ENCODE measurements at places on chromosomes 2 and 18.

- DNase-seq = no peak
Observed at GRCh38 chr2:198309673-198310280, 505.4 kb downstream of the PLCL1 start.

DNA sequence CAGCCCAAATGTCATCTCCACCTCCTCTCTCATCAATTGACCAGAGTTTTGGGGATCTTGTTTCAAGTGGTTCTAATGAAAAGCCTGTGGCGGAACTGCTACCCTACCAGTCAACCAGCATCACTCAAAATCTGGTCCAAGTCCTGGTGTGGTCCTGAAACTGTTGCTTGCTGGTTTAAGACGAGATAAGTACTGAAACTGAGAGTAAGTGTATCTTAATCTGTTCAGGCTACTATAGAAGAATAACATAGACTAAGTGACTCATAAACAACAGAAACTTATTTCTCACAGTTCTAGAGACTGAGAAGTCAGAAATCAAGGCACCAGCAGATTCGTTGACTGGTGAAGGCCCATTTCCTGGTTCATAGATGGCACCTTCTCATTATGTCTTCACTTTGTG lies 879 bp upstream of the GALNT5 start:
- DNase-seq = no peak

DNA sequence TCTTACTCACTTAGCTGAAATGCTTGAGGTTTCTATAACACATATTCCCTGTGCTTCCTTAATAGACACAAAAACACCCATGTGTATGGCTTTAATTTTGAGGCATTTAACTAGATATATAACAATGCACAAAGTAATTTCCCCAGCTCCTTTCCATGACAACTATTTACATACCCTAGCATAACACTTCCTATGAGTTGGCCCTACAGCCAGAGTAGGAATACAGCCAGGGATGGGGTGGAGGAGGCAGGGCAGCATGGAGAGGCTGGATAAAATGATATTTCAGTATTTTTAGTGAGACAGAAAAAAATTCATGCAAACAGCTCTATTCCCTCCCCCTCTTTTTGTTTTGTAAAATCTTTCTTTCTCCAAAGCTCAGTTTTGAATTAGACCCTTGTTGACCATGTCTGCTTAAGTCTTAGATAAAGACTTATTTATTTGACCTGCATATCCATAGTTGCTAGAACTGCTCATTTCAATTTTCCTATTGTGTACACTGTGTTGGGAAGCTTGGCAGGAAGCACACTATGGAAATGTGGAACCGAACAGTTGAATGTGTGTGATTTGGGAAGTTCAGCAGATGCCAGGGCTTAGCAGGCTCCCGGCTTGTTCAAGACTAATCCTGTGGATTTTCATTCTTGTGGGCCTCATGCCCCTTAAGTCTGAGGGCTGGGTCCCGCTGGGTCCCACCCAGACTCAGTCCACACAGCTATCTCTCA lies 11.2 kb upstream of the B3GNT2 start:
- no peak for DNase-seq

GRCh38 chr2:6580982-6581381 lies 284.7 kb downstream of the CMPK2 start:
- no peak for DNase-seq

Data from activated naive CD4-positive, alpha-beta T cell (primary cell).